RKO (cell line): ENCODE measurements at places on chromosomes 1 and 21.
A peak's percentile ranks its signal among the peaks of the same experiment; 100 is the strongest.

DNA sequence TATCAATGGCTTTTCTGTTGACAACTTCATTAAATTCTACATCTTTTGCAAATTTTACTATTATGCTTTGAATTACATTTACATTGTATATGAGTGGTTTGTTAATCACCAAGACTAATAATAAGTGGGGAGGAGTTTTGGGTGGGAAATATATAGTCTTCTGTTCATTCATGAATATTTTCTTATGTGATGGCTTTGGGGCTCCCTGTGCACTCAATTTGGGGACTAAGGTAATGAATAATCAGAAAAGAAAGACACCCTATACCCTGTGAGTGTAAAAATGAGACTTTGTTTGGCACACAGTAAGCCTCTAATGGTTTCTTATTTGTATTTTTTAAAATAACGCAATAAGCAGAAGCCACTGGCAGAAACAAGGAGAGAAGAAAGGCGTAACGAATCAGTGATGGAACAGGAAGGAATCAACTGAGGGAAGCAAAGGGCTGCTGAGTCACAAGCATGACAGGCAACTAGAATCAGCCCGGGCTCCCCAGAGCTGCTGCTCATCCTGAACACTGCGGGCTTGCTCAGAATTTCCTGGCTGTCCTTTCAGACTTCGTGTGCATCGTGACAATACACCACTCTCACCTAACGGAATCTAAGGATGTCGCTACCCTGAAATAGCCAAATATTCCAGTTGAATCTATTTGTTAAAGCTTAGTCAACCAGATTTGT, 20.8 kb upstream of the RGS2 start:
- DNase-seq: peak; percentile 77

GRCh38 chr1:152941037-152941711, 5.8 kb upstream of the SPRR5 start:
- no peak for DNase-seq

DNA sequence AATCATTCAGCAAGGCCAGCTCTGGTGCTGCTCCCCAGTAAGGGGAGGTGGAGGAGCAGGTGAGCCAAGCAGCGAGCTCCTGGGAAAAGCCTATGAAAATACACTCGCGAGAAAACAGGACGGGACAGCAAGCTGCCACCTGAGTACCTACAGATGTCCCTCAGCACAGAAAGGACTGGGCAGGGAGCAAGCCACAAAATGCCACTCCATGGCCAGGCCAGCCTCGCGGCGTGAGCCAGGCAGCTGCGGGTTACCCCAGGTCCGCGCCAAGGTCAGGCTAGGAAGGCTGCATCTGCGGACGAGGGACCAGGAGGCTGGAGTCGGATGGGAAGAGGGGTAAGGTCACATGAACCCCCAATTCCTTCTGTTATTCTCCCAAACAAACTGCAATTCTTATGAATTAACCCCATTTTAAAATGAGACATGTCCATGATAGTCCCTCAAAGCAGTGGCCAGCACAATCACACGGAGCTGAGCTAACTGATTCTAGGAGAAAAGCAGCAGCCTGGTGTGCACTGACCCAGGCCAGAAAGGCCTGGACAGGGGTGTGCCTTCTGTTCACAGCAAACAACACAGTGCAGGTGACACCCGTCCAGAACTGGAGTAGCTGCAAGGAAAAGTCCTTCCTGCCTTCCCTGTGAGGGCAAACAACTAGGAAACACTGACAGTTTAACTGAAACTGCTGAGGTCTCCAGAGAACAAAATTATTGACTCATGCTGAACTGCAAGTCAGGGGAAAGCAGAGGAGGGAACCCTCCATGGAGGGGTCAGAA, 26.5 kb downstream of the PARP1 start:
- DNase-seq: no peak

DNA sequence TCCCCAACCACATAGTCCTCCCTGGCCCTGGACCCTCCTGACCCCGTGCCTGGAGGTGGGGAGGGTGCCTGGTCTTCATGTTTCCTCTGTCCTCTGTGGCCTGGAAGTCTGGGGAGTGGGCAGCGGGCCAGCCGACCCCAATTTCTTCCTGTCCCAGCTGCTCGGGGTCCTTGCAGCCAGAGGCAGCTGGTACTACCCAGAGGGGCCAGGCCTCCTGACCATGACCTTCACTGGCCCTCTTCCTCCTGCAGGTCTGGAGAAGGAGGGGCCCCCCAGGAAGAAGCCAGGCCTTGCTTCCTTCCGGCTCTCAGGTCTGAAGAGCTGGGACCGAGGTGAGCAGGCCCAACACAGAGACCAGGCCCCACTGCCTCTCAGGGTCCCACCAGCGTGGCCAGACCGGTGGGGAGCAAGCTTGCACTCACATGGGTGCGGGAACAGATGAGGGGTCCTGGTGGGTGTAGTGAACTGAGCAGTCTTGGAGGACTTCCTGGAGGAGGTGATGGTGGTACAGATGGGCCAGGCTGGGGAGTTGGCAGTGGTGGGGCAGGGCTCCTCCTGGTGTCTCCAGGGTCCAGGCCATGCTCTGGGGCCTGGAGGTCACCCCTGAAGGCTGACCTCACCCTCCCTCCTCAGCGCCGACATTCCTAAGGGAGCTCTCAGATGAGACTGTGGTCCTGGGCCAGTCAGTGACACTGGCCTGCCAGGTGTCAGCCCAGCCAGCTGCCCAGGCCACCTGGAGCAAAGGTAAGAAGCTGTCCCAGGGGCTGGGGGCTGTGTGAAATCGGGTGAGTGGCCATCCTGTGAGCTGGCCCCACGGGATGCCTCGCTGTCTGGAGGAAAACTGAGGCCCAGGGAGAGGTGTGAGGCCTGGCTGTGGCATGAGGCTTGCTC, 32.7 kb downstream of the TRIM11 start:
- no peak for DNase-seq

DNA sequence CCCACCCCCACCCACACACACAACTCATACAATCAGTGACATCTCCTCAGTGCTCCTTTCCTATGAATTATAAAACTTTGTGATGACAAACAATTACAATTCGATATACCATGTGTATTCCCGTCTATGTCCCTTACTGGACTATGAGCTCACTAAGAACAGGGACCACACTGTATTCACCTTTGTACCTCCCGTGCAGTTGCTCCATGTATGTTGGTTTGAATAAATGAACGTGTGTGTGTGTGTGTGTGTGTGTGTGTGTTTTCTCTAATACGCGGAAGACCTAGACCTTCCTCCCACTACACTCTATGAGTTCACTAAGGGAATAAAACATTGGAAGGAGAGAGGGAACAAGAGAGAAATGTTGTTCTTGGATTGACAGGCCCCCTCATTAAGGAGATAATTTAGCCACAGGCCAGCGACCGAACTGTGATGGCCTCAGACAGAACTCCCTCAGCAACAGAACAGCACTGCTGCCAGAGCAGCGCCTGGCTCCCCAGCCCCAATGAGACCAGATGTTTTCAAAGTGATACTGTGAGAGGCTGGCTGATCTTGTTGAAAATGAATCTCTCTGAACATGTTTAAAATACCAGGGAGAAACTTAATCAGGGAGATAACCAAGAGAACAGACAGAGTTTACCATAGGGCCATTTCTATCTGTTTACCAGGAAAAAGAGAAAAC, 21.7 kb downstream of the BCAR3 start:
- no peak for DNase-seq
